PC-3 (cell line): ENCODE measurements at places on chromosomes 5 and 9. TPM values are rescaled to one million over a fixed set of nuclear protein-coding genes. Genes with fewer than 3 reads are reported as not detected.

DNA sequence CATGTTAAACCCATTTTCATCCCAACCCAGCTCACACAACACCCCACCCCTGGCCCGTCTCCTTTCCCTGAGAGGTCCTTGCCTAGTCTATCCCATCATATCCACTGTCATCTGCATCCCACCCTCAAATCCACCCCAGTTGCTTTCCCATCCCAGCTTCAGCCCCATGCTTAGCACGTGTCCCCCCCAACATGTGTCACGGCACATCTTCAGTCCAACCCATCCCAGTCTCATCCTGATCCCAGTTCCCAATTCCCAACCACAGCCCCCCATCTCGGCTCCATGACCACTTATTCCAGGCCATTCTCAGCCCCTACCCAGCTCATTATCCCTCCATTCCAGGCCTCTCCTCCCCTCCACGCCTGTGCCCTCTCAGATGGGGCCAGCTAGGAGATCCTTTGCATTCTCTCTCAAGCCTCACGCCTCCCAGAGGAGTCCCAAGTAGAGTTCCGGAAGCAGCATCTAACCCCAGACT lies 605 bp upstream of the DBN1 start:
- H3K27ac ChIP-seq: no peak overlapping the region
- H3K4me1 ChIP-seq: peaks cover 21% of the 10 kb centered on the region
- DNase-seq: no peak
- H3K4me3 ChIP-seq: no peak overlapping the region

SPOCK1 gene
- 8.2 and 9.8 TPM in 2 replicates for total RNA-seq

DAB2IP gene
- 15.2 and 17.6 TPM in 2 replicates for total RNA-seq

GRCh38 chr5:89267788-89268187 lies 384.8 kb upstream of the MEF2C start:
- H3K27ac ChIP-seq: no peak overlapping the region
- H3K27me3 ChIP-seq: no peaks in the 10 kb centered on the region
- DNase-seq: no peak
- H3K4me1 ChIP-seq: peaks cover 17% of the 10 kb centered on the region

- no peak overlapping the region for H3K27ac ChIP-seq
- no peaks in the 10 kb centered on the region for H3K27me3 ChIP-seq
- H3K4me3 ChIP-seq: no peak overlapping the region
- H3K4me1 ChIP-seq: peaks cover 13% of the 10 kb centered on the region
- no peak for DNase-seq
These were observed 3.6 kb downstream of the WNK2 start for GRCh38 chr9:93187574-93187973.

GRCh38 chr9:20303996-20304395 lies 318.3 kb downstream of the MLLT3 start:
- no peak overlapping the region for H3K27ac ChIP-seq
- no peaks in the 10 kb centered on the region for H3K4me1 ChIP-seq
- H3K36me3 ChIP-seq: no peaks in the 10 kb centered on the region
- DNase-seq: no peak
- H3K4me3 ChIP-seq: no peak overlapping the region

DNA sequence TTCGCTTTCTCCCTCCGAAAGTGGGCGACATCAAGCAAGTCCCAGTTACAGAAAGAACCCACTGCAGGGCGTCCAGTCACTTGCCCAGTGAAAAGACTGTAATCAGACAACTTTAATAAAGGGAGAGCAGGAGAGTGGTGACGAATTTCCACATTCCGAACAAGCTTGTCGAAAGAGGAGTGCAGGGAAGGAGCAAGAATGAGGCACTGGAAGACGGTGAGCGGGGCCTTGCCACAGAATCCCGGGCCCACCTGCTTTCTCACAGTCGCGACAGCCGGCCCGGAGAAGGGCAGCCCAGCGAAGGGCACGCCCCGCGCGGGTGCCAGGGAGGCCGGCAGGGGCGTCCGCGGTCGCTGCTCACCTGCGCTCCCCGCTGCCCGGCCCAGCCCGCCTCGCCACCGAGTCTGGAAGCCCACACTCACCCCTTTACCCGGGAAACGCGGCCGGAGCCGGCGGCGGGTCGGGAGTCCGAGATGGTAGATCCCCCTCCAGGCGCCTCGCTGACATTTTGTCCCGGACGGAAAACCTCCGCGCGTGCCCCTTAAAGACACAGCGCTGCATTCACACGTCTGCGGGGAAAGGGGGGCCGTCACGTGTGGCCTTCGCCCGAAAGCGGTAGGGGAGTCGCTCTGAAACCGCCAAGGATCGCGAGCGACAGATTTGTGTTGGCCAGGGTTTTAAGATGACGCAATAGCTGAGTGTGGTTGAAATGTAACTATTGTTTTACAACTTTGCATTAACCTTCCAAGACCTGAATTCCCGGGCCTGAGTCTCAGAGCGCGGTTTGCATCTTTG lies at the start of gene ZBED3:
ZBED3 (minus strand) TSS at position 597 of the 795 bp plus-strand sequence. CDS start 9,407 bp downstream, outside the sequence.
- no peaks in the 10 kb centered on the region for H3K27me3 ChIP-seq
- peak; percentile 64 for DNase-seq
- H3K36me3 ChIP-seq: no peaks in the 10 kb centered on the region
- peaks cover 24% of the 10 kb centered on the region for H3K4me1 ChIP-seq
- H3K27ac ChIP-seq: peak within 1 kb of the TSS; percentile 77

GRCh38 chr5:142749321-142749720 lies 20.9 kb upstream of the ARHGAP26 start:
- no peak overlapping the region for H3K4me3 ChIP-seq
- no peaks in the 10 kb centered on the region; the same call in 1 of the 2 replicates for H3K36me3 ChIP-seq
- peaks cover 21% of the 10 kb centered on the region for H3K4me1 ChIP-seq
- H3K27me3 ChIP-seq: no peaks in the 10 kb centered on the region

PKD2L2 gene
- total RNA-seq: not detected in 2 replicates

- no peaks in the 10 kb centered on the region for H3K36me3 ChIP-seq
- H3K4me1 ChIP-seq: peaks cover 19% of the 10 kb centered on the region
- DNase-seq: peak; percentile 64
- H3K27ac ChIP-seq: no peak overlapping the region
- 0 out of 2 replicates have a peak overlapping the region, but pooled peaks have one; percentile 3 for H3K4me3 ChIP-seq
These were observed 602.9 kb upstream of the WWC1 start for GRCh38 chr5:167688341-167689130.

DNA sequence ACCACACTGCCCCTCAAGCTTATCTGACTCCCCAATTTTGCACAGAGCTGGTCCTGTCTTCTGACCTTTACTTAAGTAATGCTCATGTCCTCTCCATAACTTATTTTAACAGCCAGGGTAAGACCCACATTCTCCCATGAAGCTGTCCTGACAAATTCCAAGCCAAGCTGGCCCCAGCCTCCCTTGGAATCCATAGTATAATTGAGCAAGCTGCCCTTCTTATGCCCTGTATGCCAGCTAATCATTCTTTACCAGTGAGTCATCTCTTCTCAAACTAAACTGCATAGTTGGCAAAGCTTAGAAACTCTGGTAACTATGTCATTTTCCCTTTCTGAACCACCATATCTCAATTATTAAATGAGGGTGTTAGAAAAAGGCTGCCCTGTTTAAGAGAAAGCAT lies 92.4 kb downstream of the NFIB start:
- DNase-seq: peak; percentile 91
- no peaks in the 10 kb centered on the region for H3K36me3 ChIP-seq
- H3K27me3 ChIP-seq: no peaks in the 10 kb centered on the region

DNA sequence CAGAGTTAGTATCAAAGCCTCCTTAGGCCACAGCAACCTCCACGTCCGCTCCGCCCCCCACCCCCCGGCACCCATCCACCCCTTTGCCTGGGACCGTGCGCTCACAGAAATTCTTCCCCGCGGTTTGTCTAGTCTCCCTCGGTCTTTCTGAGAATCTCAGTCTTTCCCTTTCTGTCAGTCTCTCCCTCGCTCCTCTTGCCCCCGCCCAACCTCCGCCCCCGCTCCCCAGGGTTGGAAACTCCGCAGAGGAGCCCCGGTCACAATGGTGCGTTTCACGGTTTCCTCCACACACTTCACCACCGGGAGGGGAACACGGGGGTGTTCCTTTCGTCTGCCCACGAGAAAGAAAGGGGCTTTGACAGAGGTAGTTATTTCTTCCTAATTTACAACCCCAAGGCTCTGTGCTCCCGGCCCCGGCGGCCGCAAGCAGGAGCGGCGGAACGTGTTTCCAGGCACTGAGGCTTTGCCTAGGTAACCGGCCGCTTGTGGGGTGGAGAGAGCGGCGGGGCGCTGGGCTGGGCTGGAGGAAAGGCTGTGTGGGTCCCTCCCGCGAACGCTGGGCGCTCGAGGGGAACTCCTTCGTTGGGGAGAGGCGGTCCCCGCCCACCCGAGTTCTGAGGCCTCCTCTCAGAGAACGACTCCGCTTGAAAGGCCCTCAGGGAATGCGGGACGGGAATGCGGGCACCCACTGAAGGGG lies 2.1 kb downstream of the NR4A3 start:
- no peaks in the 10 kb centered on the region for H3K27me3 ChIP-seq
- peak overlapping the region; percentile 82 for H3K4me3 ChIP-seq
- H3K4me1 ChIP-seq: peaks cover 6% of the 10 kb centered on the region; the same call in 1 of the 2 replicates
- DNase-seq: peak; percentile 11
- no peaks in the 10 kb centered on the region for H3K36me3 ChIP-seq
